ENCODE measurements at places on chromosomes 1 and 21.

DNA sequence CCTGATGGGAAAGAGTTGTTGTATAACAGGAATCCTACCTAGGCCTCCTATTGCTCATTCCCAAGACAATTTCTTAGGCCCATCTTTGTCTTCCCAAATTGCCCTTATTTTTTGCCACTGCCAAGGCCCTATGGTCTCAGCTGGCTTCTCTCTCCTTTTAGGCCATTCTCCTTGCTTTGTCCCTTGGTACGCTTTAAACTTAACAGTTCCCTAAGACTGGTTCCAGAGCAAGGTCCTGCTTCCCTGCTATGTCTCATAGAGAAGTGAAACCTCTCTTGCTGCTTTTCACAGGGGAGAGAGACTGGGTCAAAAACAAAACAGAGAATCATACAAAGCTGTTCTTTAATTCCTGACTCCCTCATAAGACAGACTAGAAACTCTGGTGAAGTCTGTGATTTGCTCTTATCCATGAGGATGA is 77.1 kb downstream of the XCL2 start:
- no peak for DNase-seq

GRCh38 chr21:35475009-35475408 is 425.9 kb upstream of the RUNX1 start:
- no peak for DNase-seq

- no peak for DNase-seq
Measured at GRCh38 chr1:15667362-15667761, 16.8 kb upstream of the PLEKHM2 start.

DNA sequence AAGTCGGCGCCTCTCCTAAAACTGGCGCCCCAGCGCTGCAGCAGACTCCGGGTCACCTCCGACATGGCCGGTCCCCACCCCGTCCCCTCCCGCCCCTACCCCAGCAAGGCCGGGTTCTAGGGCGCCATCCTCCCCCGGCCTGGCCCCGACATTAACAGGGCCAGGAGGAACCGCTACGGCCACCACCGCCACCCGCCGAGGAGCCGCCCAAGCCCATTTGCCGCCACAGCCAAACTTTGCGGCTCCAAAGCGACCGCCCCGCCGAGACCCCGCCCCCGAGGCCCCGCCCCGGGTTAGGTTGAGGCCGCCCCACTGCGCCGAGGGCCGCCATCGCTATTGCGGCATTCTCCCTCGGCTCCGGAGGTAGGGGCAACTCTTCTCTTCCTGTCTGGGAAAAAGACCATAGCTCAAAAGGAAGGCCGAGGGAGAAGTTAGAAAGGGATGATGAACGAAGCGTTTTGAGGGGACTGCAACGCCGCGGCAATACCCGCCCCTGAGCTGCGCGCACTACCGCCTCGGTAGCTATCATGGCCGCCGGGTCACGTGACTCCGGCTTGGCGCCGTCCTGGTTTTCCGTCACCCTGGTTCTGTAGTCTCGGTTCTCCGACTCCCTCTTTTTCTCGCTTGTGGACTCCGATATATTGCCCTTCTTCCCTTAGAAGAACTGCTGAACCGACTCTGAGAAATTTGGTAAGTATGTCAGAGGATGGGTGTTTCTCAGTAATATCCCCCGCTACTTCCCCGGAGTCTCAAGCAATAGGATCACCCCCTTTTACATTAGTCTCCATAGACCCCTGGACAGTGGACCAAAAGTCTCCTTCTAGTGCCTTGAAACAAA is at the start of the genes AIDA and BROX:
TSS of gene AIDA (minus strand) at position 239 of the 838 bp plus-strand sequence. CDS start at position 65, 174 bp downstream.
TSS of gene BROX (plus strand) at position 312 of the 838 bp plus-strand sequence. CDS start 3,136 bp downstream, outside the sequence.
- peak; percentile 96 for DNase-seq

GRCh38 chr1:93080179-93080823 is 1.2 kb downstream of the MTF2 start:
- DNase-seq, result no peak

DNA sequence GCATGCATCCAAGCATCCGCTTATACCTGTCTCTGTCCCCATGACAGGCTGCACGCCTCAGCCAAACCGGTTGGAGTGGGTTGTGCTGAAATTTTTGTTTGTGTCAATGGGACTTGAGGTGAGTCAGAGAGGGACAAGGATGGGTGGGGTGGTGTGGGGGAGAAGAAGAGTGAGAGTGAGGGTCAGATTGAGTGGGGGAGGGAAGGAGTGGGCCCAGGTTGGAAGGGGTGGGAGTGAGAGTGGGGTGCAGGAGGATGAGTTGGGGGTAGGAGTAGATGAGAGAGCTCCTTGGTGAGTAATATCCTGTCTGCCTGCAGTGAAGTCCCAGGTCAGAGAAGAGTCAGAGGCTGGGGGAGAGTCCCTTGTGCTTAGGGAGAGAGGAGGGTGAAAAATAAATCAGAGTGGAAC is 3.3 kb upstream of the NECTIN4 start:
- peak; percentile 5 for DNase-seq

DNA sequence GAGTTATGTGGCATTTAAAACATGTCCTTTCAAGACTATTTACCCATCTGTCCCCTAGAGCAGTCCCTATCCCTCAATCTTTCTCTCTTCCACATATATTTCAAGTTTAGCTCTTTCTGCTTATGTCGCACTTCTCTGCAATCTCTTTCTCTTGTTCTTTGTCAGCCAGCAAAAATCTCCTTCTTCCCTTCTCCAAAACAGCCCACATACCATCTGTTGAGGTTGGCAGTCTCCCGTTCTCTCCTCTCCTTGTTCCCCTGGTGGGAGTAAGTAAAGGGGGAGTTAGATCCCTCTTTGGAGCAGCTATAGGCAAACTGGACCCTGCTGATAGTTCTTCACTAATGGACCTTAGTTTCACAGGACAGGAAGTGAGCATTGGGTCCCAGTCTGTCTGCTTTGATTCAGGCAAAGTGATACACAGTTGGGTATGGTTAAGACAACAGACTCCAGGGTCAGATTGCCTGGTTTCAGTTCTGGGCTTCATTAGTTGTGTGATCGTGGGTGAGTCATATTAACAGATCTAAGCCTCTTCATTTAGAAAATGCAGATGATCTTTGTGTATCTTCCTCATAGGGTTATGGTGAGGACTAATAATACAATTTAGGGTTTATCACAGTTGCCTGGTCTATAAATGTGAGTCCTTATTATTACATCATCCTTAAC is 19.7 kb downstream of the BRINP2 start:
- no peak for DNase-seq

DNA sequence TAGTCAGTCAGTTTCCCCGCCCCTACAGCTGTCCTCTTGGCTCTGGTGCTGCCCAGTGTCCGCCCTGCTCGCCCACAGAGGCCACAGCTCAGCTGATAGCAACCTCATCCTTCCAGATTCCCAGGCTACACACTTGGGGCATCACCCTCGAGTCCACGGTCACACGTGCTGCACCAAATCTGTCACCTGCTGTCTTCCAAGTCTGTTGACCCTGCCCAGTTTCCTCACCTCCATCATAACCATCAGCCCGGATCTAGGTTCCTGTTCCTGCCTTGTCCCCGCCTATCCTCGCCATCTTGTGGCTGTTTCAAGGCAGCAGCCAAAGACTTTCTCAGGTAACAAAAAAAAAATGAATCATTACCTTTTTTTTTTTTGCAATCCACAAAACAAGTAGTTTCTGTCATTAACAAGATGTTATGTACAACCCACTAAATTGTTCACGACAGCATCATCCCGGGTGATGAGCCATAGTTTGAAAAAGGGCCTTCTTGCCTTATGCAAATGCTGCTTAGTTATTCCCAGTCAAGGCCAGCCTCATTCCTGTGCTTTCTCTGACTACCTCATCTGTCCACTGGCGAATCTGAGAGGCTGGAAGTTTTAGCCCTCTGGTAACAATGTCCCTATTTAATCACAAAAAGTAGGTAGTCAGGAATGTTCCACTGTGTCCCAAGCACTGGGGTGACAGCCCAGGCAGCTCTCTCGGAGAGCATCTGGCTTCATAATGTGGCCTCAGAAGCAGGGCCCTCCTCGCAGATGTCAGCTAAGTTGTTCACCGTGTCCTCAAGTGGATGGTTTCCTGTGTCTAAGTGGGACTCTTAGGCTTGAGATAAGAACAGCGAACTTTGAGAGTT is 4.9 kb upstream of the MIIP start:
- no peak for DNase-seq

Measured in chondrocyte (in vitro differentiated cells).